B cell (primary cell): ENCODE measurements at places on chromosomes 6 and 20. TPM values are rescaled to one million over a fixed set of nuclear protein-coding genes. Genes with fewer than 3 reads are reported as not detected.

The FAM83C gene
- not detected in 2 replicates for polyA plus RNA-seq

The ADGRF1 gene
- polyA plus RNA-seq: not detected in 2 replicates

The CST5 gene
- polyA plus RNA-seq: not detected in 2 replicates

The OR2J3 gene
- polyA plus RNA-seq: not detected in 2 replicates

GRCh38 chr20:11890331-11891076 lies 27.2 kb upstream of the BTBD3 start:
- peak; percentile 50 for DNase-seq

GRCh38 chr20:61839912-61840778 lies 225.5 kb downstream of the TAF4 start:
- DNase-seq: no peak

- DNase-seq: no peak
Measured at GRCh38 chr6:161056451-161056850, 64.9 kb downstream of the MAP3K4 start.

DNA sequence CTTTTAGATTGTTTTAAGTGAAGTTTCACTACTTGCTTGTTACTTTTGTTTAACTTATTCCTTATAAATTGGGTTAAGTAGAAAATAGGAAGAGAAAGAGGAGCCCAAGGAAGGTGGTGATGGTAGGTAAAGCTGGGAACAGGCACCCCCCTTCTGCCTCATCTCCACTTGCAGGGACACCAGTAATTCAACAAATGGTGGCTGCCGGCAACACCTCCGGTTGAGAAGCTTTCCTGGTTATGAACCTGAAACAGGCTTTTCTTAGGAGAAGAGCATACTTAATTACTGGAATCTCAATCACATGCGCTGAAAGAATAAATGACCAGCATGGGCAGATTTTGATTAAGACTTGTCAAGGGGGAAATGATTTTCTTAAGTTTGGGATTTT lies 158.9 kb upstream of the ZNF217 start:
- DNase-seq: no peak

DNA sequence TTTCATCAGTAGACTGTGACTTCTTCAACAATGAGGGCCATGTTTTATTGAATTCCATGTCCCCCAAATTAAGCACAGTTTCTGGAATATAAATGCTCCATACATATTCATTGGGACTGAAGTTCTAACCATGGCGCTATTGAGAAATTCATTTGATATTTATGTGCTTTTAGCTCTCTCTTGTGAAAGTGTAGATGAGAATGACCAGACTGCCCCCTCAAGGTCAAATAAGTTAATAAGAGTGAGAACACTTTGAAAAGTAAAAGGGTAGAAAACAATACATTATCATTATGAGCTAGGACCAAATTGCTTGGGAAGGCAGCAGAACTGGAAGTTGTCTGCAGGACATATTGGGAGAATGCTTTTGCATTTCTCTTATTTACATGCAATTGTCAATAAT lies 597.9 kb downstream of the EPM2A start:
- no peak for DNase-seq

DNA sequence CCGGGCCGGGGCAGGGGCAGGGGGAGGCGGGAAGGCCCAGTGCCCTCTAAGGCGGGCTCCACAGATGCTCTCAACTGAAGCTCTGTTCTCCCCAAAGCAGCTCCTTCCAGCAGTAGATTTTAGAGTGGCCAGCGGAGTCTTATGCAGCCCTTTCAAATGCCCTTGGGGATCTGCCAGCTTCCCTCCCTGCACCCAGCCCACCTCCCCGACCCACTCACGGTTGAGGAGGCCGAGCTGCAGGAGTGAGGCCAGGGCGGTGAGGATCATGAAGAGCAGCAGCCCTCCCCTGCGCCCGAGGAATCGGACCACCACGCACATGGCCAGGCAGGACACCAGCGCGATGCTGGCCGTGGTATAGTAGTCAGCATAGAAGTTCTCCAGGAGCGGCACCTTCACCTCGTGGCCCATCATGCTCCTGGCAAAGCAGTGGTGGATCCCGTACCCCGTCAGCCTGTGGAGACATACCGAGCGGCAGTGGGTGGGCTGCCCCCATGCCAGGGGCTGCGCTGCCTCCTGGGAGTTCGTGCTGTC lies 28.0 kb downstream of the PSMG4 start:
- no peak for DNase-seq

- DNase-seq: no peak
Measured at GRCh38 chr6:6635291-6635690, 46.8 kb downstream of the LY86 start.

- no peak for DNase-seq
Measured at GRCh38 chr20:31566658-31567379, 38.3 kb upstream of the ID1 start.

DNA sequence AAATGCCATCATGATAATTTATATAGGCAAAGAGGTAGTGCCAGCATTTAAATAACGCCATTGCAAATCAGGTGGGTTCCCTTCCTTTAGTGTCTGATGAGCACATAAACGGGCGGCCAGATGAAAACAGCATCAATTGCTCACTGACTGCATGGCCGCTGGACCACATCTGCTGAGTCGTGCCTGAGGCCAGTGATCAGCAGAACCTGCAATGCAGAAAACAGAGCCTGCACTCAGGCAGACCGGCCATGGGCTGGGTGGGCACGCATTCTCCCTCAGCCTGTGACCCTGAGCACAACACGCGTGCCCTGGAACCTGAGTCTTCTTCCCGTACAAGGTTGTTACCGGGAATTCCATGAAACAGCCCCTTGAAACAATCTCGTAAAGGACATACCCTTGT lies 144.0 kb upstream of the THBS2 start:
- DNase-seq: no peak

- DNase-seq: no peak
Measured at GRCh38 chr6:15493437-15494168, 169.2 kb downstream of the DTNBP1 start.
